Endodermal cell (in vitro differentiated cells): ENCODE measurements at places on chromosomes 2 and 18.

GRCh38 chr2:30161929-30162706, 15.3 kb downstream of the YPEL5 start:
- no peak overlapping the region for H3K27ac ChIP-seq
- DNase-seq, result peak; percentile 65
- H3K4me3 ChIP-seq, result peak overlapping the region; percentile 20
- H3K4me1 ChIP-seq, result peaks cover 21% of the 10 kb centered on the region

GRCh38 chr18:22224339-22224738, 55.0 kb downstream of the GATA6 start:
- no peaks in the 10 kb centered on the region for H3K4me1 ChIP-seq
- H3K27ac ChIP-seq, result no peak overlapping the region
- no peak overlapping the region for H3K4me3 ChIP-seq
- H3K36me3 ChIP-seq, result no peaks in the 10 kb centered on the region
- peaks cover 8% of the 10 kb centered on the region for H3K27me3 ChIP-seq
- no peak for DNase-seq

- no peak overlapping the region for H3K27ac ChIP-seq
- H3K27me3 ChIP-seq, result no peaks in the 10 kb centered on the region
Measured at GRCh38 chr2:207363761-207364290, 165.9 kb upstream of the CREB1 start.

DNA sequence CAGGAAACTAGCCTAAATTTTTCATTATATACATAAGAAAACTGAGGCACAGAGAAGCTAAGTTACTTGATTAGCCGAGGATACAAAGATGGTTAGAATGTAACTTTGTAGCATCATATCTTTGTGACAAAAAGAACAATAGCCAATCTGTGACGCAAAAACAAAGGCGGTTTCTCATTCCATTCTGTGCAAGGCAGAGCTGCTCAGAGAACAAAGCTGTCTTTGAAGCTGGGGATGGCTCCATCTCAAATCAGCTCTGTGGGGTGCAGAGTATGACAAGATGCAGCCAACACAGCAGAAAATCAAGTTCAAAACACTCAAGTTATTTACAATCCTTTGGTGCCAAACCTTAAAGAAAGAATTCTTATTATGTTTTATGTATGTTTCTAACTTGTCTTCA, 81.9 kb upstream of the VWC2L start:
- H3K4me3 ChIP-seq, result no peak overlapping the region
- no peaks in the 10 kb centered on the region for H3K36me3 ChIP-seq
- DNase-seq, result no peak
- H3K27ac ChIP-seq, result peak overlapping the region; percentile 67
